ENCODE measurements at places on chromosomes 2 and 18.
A peak's percentile ranks its signal among the peaks of the same experiment; 100 is the strongest.

DNA sequence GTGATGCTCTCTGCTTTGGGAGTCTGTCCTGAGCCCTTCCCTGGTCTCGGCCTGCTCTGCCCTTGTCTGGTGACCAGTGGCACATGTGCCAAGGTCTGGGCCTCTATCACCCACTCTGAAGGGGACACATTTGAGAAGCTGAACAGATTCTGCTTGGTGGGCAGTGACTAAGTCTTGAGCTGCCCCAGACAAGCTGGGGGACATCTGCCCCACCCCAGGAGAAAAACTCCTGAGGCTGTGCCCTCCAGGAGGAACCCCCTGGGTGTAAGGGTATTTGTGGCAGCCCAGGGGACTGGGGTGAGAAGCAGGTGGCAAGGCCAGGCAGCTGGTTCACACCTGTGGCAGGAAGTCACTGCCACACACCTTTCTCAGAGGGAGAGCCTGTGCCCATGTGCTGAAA lies 342.1 kb downstream of the DYSF start:
- DNase-seq = no peak

DNA sequence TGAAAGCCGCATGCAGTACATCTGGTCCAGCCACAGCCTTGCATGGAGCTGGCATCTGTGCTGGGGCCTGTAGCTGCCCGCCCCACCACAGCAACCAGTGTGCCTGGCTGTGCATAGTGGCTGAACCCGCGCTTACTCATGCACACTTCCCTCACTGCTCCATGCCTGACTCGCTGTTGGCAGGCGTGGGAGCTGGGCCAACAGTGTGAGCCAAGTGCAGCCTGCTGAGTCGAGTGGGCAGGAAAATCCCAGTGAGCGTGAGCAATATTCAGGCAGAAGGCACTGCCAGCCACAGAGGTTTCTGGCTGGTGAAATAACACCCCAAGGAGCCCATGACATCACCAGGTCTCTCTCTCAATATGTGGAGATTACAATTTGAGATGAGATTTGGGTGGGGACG lies 1674.1 kb upstream of the TMEFF2 start:
- DNase-seq = no peak

DNA sequence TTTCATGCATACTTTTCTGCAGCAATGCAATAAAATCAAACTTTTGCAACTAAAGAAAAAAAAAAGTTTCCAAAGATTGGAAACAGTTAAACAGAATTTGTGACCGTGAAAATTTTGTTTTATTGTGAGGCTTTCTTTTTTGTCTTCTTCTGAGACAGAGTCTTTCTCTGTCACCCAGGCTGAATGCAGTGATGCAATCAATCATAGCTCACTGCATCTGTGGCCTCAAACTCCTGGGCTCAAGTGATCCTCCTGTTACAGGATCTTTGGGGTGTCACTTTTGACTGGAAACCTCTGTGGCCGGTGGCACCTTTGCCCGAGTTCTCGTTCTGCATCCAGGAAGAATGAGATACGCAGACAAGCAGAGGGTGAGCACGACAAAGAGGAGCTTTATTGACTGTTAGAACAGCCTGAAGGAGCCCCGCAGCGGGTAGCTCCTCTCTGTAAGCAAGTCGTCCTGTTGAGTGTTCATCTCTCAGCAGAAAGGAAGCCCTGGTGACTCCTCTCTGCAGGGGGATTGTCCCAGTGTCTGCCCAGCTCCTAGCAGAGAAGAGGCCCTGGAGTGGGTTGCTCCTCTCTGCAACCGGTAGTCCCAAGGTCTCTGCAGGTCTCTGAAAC lies 16.9 kb upstream of the ILKAP start:
- DNase-seq = no peak

- no peak for DNase-seq
Measured at GRCh38 chr2:45269149-45269793, 260.0 kb upstream of the SIX2 start.

DNA sequence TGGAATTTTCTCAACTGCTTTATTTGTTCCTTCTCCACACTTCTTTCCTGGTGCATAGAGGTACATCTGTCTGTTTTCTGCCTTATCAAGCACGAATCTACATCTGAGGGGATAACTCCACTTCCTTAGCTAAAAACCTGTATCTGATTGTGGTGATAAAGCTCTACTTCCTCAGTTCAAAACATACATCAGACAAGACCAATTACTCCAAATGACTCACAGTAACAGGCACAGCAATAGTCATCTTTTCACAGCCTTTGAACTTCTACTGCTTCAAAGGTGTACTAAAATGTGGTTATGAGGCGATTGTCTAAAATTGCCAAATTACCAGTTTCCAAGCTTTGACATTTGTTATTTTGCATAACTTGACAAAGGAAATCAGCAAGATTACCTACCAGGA lies 803.6 kb upstream of the ZEB2 start:
- peak; percentile 68 for DNase-seq

Measured in Kasumi-1 (cell line).